ENCODE measurements at places on chromosomes 6 and 20.

GRCh38 chr20:19253316-19253715 is 40.9 kb downstream of the SLC24A3 start:
- DNase-seq = no peak

- no peak for DNase-seq
Observed at GRCh38 chr6:16743664-16744210, 17.5 kb downstream of the ATXN1 start.

GRCh38 chr6:136795386-136795785 is 3.1 kb upstream of the MAP3K5 start:
- DNase-seq = no peak

- DNase-seq = no peak
Observed at GRCh38 chr6:151317103-151317994, 74.0 kb downstream of the ZBTB2 start.

DNA sequence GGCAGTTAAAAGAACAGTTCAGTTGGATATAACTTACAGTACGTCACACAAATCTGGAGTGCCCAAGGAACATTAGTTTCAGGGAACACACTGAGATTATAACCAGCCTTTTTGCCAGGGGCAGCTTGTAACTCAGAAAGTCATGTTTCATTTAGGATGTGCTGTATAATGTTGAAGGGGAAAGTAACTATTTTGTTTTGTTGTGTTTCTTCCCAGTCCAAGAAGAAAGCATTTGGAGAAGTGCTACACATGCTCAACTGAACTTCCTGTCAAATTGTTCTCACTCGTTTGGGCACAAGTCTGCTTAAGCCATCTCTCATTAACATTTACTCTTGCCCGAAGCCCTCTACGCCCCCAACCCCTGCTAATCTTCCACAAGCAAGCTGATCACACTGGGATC is 157.9 kb downstream of the BTBD9 start:
- DNase-seq = no peak

GRCh38 chr6:75991941-75992340 is 80.5 kb downstream of the IMPG1 start:
- no peak for DNase-seq

GRCh38 chr6:109373762-109374161 is 8.5 kb downstream of the CD164 start:
- DNase-seq = no peak

GRCh38 chr6:3750317-3751076 is 1.0 kb downstream of the PXDC1 start:
- no peak for DNase-seq

GRCh38 chr20:48880981-48881657 is 40.4 kb upstream of the ARFGEF2 start:
- DNase-seq = no peak

DNA sequence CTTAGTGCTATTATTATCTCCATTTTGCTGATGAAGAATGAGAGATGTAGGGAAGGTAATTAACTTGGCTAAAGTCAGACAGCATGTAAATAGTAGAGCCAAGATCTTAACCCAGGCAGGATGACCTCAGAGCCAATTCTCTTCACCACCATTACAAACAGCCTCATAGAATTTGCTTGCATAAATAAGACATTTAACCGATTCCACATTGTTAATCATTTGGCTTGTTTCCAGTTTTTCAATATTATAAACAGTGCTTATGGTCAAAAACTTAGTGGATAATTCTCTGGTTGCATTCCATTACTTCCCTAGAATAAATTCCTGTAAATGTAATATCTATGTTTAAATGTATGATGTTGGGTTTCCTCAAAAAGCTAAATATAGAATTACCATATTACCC is 19.1 kb upstream of the PRDM1 start:
- DNase-seq = no peak

GRCh38 chr20:2767768-2768631 is 32.4 kb downstream of the CPXM1 start:
- no peak for DNase-seq

- DNase-seq = no peak
Observed at GRCh38 chr6:51618563-51618962, 468.9 kb downstream of the PKHD1 start.

DNA sequence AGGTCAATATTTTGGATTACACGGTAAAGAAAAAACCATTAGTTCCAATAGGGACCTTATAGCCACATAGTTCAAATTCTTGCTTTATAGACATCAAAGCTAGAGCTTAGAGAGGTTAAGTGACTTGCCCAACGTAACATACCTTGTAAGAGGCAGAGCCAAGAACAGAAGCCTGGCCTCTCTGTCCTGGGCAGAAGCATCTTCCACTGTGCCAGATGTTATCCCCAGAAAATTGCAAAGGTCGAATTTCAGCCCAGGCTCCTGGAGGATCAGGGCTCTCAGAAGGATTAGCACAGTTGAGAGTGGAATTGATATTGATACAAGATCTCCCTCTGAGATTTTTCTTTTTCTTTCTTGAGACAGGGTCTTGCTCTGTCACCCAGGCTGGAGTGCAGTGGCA is 6.1 kb downstream of the SMIM28 start:
- DNase-seq = no peak

DNA sequence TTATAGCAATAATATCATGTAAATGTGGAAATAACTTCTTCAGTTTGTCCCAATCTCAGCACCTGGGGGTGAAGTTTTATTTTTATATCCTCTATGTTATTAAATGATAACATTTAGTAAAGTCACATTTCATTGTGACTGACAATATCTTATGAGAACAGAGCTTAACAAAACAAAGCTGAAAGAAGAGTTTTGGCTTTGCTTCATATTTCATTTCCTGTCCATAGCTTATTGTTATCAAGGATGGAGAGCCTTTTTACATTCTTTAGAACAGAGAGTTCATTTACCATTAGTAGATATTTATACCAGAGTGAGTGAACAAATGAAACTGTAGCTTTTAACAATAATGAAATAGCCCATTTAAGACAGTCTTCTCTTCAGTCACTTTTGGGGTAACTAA is 231.9 kb upstream of the SGK1 start:
- DNase-seq = no peak

- DNase-seq = no peak
Observed at GRCh38 chr6:91221072-91221720, 634.3 kb upstream of the MAP3K7 start.

DNA sequence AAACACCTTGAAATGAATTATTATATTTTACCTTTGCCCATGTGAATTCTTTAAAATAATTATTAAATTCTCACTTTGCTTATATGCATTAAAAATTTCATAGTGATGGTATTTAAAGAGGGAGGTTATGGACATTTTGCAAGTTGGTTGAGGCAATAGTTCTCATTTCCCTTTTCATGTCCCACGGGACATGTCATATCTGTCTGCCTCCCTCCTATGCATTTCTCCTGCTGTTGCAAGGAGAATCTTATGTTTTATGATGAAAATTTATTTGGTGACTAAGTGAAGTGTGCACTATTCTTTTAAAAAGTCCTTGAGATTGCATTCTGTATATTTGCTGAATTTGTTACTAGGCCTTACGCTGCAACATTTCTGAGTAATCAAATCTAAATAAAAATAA is 67.2 kb downstream of the UTRN start:
- DNase-seq = no peak

- no peak for DNase-seq
Observed at GRCh38 chr6:108888745-108889144, 40.5 kb downstream of the ARMC2 start.

DNA sequence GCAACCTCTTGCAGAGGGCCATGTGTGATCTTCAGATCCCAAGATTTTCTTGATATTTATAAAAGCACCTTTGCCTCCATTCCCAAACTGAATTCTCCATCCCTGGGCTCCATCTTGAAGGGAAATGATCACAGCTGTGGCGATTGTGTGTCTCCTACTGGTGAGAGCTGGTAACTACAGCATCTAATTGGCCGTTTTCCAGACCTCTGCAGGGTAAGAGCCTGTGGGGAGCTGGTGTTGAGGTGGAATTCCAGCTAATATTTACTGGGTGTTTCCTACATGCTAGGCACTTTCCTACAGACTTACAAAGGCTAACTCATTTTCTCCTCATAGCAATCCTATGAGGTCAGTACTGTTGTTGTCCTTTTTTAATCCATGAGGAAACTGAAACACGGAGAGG is 59.2 kb upstream of the FNDC1 start:
- DNase-seq = no peak

DNA sequence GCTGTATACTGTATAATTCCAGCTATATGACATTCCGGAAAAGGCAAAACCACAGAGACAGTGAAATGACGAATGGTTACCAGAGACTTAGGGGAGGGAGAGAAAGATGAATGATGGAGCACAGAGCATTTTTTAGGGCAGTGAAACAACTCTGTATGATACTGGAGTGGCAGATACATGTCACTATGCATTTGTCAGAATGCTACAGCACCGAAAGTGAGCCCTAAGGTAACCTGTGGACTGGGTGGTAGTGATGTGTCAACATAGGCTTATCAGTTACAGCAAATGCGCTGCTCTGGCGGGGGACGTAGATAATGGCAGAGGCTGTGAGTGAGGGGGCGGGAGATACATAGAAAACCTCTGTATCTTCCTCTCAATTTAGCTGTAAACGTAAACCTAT is 201.3 kb upstream of the SSTR4 start:
- DNase-seq = no peak

DNA sequence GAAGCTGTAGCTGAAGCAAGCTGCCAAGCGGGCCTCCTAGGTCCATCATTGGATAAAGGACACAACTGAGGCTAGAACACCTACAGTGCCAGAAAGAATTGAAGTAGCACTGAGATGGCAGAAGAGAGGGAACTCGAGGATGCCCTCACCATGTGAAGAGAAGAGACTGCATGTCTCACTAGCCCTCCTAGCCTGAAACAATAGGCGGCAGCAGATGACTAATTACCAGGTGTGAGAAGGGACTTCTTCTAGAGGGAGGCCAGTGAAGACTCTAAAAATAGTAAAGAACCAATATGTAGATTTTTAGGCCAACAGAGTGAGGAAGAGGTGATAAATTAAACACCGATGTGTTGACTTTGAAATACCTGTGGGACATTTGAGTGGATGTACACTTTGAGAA is 50.3 kb downstream of the LGSN start:
- DNase-seq = no peak

DNA sequence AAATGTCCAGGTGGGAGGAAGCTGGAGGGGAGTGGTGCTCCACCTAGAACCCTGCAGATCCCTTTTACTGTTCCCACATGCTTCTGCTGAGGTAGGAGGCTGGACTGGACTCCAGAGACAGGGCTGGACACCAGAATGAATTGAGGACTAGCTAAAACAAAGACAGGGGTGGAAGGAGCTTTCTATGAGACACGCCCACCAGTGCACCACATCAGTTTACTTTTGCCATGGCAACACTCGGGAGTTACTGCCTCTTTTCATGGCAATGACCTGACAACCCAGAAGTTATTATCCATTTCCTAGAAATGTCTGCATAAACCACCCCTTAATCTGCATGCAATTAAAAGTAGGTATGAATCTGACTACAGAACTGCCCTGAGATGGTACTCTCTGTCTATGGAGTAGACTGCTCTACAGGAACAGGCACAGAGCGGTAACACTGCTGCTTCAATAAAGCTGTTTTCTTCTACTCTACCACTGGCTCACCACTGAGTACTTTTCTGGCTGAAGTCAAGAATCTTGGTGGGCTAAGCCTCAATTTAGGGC is 211.7 kb downstream of the TFAP2C start:
- DNase-seq = no peak

GRCh38 chr6:39170389-39170788 is 55.4 kb upstream of the SAYSD1 start:
- DNase-seq = no peak

DNA sequence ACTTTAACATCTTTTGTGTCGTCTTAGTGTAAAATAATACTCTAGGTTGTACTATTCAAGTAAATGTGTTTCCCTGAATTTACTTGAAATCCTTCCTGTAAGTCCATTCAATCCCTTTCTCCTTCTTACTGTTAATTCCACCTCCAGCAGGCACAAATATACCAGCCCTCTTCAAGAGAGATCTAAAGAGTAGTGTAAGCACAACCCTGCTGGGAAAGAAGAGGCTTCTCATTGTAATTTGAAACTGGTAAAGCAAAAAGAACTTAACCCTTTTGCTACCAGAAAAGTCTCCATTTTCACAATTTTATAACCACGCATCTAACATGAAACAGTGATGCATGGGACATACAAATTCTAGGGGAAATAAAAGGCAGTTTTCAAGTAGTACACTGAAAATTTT is at the start of gene BMP5:
Gene BMP5, minus strand, starts transcription at position 191 of the 400 bp plus-strand sequence. CDS start 725 bp downstream, outside the sequence.
- DNase-seq = no peak

DNA sequence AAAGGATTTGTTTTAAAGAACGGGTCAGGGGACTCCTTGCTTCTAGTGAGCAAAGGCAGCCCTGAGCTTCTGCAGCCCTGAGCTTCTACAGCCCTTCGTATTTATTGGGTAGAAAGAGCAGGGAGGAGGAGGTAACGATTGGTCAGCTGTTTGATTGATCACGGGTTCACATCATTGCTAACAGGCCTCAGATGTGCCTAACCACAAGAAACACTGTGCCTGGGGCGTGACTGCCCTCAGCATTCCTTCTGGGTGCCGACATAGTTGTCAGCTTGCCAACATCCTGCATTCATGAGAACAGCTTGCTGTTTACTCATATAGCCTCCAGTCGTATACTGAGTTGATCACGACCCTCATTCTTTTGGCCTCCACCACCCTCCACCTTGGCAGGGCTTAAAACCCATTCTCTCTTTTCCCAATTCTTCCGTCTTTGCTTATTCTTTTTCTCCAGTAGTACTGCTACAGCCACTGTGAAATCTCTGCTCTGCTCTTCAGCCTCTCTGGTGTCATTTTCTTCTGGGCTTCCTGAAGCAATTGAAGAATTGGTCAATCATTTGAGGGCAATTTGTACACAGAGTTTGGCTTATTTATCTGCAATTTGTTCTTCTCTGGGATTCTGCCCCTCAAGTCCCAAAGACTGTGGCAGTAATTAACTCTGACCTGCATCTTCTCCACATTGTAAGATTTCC is 25.4 kb upstream of the NOP56 start:
- DNase-seq = no peak

DNA sequence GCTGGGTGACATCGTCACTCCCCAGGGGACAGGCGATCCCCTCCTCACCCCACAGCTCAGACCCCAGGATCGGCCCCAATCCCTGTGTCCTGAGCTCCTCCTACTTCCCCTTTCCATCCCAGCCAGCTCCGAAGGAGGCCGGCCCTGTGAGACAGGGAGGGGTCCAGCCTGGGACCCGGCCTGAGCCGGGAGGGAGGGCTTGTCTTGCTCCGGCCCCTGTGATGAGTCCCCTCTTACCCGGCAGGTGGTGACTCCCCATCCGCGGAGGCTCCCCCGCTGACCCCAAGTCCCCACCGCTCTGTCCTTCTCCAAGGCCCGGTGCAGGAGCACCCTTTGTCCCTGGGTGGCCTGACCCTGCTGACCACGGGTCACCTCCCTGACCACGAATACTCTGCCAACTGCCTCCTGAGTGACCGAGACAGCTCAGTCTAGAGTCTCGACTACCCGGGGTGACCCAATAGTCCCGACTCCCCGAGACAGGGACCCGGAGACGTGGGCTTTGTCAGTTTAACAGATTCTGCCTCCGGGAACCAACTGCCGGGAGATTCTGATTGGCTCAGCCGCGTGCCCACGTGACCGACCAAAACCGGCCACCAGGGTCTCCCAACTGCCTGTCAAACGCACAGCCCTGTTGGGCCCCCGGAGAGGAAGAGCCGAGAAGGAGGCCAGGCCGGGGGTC is 187.4 kb upstream of the PROKR2 start:
- DNase-seq = no peak

Data from esophagus squamous epithelium (tissue), 5 donors.